ENCODE measurements at places on chromosomes 3 and 15.
A peak's percentile ranks its signal among the peaks of the same experiment; 100 is the strongest.

- no peak for DNase-seq
Observed at GRCh38 chr3:192826214-192827006, 91.2 kb downstream of the MB21D2 start.

DNA sequence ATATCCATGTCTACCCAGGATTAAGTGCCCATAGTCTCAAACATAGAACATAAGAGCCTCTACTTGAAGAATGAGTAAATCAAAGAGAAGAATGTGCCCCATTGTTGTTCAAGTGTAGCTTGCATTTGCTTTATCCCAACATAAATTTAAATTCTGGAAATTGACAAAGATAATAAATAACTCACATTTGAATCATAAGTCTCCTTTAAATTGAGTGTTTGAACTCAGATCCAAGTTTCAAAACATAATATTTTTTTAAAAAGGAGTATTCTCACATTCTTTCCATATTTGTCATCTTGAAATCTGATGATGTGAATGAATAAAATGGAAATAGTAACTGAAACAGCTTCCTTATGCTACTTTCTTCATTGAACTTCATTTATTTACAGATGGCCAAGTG is 135.2 kb downstream of the MECOM start:
- DNase-seq, result no peak

- no peak for DNase-seq
Observed at GRCh38 chr15:88564741-88565140, 18.3 kb upstream of the DET1 start.

- no peak for DNase-seq
Observed at GRCh38 chr15:46222826-46223225, 588.0 kb downstream of the SQOR start.

GRCh38 chr3:84023842-84024241 is 934.9 kb upstream of the CADM2 start:
- no peak for DNase-seq

GRCh38 chr3:188090620-188091309 is 63.2 kb upstream of the LPP start:
- no peak for DNase-seq

DNA sequence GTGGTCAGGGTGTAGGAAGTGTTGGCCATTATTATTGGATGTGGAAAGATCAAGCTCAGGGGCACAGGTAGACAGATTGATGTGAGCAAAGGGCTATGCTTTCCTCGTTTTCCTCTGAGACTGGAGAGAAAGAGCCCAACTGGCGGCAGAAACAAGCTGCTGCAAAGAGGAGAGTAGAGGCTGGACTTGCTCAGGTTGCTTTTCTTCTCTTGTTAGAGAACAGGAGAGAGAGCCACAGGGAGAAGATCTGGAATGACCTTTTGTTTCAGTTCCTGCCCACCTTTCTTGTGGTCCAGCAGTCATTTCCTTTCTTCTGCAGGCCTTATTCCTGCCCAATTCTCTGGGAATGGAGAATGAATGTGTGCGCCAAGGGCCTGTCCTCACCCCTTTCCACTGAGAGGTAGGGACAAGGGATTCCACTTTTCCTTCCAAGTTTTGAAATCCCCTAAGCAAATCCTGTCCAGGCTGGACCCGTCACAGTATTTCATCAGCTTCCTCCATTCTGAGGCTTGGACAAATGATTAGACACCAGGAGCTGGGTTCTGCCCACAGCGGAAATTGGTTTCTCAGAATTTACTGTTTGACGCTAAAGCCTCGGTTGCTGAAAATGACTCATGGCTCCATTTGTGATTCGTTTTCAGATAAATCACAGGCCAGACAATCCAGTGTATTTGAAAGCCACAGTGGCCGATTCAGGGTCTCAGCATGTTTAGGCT is 16.1 kb downstream of the ZNF80 start:
- DNase-seq, result no peak

DNA sequence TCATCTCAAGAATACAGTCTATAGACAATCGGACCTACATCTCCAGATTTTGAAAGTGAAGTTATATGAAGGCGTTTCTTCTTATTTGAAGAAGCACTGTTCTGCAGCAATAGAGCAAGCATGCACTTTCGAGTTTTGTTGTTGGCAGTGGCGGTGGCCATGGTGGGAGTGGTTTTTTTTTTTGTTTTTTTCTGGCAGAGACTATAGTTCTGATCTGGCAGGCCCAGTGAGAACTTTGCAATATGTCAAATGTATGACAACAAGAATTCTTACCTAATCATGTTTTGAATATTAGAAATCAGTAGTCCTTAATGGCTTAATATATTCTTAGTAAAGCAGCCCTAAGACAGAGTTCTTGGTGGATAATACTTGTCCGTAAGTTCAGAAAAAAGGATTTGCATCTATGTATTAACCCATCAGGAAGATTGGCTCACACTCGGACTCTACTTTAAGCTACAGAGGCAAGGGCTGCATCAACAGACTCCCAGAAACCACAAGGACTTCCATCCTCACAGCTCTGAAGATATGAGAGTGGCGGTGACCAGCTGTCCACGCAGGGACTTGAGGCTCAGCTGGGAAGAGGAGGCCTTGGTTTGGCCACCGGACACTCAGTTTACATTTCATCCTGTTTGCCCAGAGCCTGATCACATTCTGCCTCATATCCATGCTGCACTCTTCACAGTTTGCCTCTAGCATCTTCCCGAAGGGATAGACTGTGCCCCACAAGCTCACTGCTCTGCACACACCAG is 124.1 kb upstream of the THBS1 start:
- no peak for DNase-seq

DNA sequence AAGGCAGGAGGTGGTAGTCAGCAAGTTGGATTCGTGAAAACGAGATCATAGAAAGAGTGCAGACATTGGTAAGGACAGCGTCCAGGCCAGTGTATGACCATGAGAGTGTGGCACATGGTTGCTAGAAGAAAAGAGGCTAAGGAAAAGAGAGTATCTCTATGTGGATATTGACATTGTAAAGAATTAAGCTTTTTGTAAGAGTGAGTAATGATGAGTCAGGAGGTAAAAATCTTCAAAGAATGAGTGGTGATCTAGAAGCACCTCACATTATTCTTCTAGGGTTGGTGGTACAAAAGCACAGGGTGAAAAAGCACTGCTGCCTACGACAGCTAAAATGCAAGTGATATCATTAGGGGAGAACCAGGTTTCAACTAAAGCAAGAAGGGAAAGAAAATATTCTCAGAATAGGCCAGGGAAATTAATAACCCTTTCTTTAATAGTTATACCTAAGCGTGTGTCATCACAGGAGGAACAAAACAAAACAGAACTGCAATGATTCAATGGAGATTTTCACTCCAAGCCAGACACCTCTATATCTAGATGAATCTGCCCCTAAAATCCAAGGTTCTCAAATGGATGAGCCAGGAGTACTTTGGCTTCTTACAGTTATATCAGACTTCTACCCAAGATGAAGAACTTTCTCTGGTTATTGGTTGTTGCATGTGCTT is 884.7 kb downstream of the NAALADL2 start:
- peak; percentile 27 for DNase-seq

DNA sequence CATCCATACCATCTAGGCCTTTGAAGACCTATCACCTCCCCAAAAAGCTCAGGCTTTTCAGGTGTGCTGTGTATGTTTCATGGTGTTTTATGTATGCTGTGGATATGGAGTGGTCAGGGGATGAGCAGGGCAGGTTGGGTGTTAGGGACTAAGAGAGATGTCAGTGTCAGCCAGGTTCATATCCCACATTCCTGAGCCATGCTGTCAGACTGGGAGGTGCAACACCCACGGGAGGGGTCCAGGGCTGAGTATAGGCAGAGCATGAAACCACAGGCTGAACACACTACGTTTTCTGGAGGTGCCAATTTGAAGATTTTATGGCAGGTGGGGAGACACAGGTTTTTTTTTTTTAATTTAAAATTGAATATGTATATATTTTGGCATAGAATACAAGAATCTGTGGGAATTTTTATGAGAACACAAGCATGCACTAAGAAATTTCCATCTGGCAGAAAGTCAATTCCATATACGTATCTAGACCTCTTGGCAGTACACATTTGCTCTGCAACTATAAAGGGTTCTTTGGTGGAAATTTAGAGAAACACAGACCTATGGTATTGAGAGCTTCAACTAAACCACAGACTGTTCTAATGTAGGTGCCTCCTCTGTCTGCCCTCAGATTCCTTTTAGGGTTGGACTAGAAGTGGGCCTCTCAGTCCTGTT is 101.9 kb upstream of the RNU6-1 start:
- DNase-seq, result no peak

DNA sequence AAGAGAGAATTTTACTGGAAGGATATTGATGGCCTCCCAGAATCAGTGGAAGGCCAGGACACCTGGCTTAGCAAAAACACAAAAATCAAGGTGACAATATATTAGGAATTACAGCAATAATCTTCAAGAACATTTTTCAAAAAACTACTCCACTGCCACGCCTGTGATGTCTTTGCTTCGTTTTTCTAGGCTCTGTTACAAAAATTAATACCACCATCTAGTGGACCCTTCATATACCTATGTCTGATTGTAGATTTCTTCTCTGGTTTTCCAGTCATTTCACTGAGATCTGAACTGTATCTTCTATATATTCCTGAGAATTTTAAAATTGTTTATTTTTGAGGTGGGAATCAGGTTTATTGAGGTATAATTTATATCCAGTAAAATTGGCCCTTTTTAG is 5.6 kb upstream of the SLC33A1 start:
- DNase-seq, result no peak

- DNase-seq, result no peak
Observed at GRCh38 chr15:75669191-75669878, 21.6 kb downstream of the SNX33 start.

GRCh38 chr3:29721789-29722188 is 440.9 kb downstream of the RBMS3 start:
- no peak for DNase-seq

DNA sequence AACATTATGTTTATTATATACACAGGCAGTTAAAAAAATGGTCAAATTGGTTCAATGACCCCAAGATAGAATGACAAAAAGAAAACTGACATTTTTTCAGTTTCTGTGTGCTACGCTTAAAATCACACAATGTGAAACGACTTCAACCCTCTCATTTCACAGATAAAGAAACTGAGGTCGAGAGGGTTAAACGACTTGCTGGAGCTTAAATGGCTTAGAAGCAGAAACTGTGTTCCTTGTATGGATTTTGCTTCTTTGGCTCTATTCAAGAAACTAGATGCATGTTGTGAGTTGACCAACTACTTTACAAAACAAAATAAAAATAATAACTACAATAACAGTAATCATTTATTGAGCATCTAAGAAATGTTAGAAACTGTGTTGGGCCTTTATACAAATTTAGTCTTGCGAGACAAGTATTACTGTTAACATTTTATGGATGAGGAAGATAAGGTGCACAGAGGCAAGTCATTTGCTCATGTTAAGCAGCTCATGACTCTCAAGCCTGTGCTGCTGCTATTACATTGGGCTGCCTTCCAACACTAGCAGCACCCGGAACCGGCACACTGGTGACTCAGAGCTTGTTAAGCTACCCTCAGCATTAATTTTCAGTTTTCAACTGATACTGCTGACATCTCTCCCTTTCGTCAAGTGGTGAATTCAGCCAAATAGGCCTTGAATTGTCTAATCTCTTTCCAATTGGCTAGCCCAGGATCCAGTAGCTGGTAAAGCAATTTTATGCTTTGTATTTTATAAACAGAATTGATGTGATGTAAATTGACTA is 487.6 kb downstream of the NAALADL2 start:
- DNase-seq, result peak; percentile 91

GRCh38 chr15:78070049-78070700 is 7.3 kb downstream of the TBC1D2B start:
- no peak for DNase-seq

DNA sequence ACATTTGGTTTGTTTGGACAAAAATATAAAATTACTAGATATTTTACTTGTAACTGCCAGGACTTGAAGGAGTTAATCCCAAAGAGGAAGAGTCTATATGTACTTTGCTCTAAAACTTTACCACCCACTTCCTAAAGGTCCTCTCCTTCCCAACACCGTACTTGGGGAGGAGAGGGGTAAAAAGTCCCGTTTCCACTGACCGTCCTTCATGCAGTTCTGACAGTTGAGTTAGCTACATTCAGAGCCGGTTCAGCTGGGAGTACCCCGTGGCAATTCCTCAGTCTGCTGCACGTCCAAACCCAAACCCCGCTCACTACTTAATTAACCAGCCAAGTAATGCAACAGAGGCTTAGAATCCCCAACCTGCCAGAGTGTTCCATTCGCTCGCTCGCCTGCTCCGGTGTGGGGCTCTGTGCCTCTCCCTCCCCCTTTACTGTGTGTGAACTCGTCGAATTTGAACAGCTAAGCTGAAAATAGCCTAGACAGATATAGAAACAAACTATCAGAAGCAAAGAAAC is 519.7 kb downstream of the FOXP1 start:
- DNase-seq, result no peak

- DNase-seq, result peak; percentile 80
Observed at GRCh38 chr3:45199837-45200648, 26.0 kb downstream of the TMEM158 start.

- DNase-seq, result no peak
Observed at GRCh38 chr3:65751123-65751700, 287.5 kb downstream of the MAGI1 start.

- DNase-seq, result peak; percentile 77
Observed at GRCh38 chr15:71559098-71559497, 251.3 kb upstream of the NR2E3 start.

DNA sequence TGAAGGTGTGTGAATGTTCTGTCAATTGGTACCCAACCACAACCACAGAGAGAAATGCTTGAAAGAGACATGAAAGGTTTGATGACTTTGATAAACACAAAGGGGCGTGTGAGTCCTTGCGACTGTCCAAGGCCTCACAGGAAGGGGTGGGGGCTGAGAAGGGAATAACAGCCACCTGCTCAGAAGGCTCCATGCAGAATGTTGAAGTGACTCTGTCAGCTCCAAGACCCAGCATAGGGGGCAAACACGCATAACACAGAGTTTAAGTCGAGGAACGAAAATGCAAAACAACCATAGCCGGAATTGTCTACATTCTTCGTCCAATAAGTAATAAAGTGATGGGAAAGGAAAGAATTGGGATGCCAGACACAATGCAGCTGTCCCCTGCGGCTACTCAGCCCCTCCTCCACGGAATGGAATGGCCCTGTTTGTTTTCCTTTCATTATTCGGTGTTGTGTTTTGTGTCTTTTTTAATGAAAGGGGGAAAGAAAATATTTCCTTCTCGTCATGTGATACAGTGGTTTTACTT is 19.9 kb downstream of the TMEM212 start:
- DNase-seq, result no peak

- peak; percentile 94 for DNase-seq
Observed at GRCh38 chr3:177934001-177934891, 602.0 kb upstream of the KCNMB2 start.

GRCh38 chr3:13841826-13842225 is 38.0 kb downstream of the WNT7A start:
- no peak for DNase-seq

GRCh38 chr3:63438826-63439371 is 160.8 kb downstream of the SYNPR start:
- DNase-seq, result no peak

- no peak for DNase-seq
Observed at GRCh38 chr15:43276563-43277200, 10.0 kb upstream of the TGM5 start.
